ENCODE measurements at places on chromosomes 6 and 20.
A peak's percentile ranks its signal among the peaks of the same experiment; 100 is the strongest.

- DNase-seq = no peak
Observed at GRCh38 chr20:14924433-14924832, 587.0 kb upstream of the FLRT3 start.

DNA sequence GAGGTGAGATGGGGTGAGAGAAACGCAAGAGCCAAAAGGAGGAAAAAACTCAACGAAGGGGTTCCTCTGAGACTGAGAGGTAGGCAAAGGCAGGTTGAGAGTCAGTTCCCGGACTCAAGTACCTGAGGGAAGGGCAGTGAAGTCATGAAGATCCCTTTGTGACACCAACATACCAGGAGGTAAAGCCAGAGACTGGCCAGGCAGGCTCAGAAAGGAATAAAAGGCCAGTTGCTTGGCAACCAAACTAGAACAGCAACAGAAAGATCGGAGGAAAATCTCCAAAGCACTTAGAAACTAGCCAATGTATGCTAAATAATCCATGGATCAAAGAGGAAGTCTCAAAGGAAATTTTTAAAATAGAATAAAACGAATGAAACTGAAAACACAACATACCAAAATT lies 209.8 kb upstream of the PROKR2 start:
- no peak for DNase-seq

- DNase-seq = no peak
Observed at GRCh38 chr6:126947070-126947469, 171.4 kb upstream of the RSPO3 start.

GRCh38 chr20:53399592-53400335 lies 193.9 kb downstream of the ZNF217 start:
- no peak for DNase-seq

GRCh38 chr6:142566628-142567396 lies 265.0 kb downstream of the ADGRG6 start:
- DNase-seq = peak; percentile 31

GRCh38 chr6:132168961-132169360 lies 217.8 kb upstream of the CCN2 start:
- DNase-seq = no peak
